GM12891 (cell line): ENCODE measurements at places on chromosomes 6 and 20.

DNA sequence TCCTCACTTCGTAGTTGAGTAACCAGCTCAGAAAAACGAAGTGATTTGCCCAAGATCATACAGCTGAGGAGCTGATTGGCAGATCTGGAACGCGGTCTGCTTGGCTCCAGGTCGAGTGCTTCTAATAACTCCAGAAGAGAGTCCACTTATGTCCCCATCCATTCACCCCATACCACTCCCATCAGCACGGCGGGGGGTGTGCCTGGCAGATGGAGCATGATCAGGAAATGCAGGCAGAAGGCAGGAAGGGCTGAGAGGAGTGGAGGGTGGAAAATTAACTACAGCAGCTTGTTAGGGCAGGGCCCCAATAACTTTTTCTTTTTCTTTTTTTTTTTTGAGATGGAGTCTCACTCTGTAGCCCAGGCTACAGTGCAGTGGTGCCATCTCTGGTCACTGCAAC is 15.0 kb downstream of the FITM2 start:
- DNase-seq: no peak

DNA sequence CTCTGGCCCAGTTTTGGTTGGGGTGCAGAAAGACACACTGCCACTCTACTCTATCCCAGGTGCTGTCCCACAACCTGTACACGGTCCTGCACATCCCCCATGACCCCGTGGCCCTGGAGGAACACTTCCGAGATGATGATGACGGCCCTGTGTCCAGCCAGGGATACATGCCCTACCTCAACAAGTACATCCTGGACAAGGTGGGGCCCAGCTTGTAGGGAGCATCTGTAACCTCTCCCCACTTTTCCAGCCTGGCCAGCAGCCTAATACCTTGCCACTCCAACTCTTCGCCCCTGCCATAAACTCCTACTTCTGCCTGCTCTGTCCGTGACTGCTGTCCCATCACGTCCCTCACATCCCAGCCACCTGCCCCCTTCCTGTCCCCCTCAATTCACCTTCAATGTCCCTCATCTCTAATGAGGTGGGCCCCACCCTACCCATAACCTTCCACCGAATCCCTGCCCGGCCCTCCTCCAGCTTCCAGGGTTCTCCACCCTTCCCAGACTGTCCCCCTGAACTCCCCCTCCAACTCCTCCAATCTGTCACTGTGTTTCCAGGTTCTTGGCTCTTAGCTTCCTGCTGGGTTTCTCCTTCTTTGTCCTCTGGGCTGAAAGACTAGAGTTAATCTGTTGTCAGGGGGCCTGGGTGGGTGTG is 12.1 kb downstream of the DEF6 start:
- no peak for DNase-seq

DNA sequence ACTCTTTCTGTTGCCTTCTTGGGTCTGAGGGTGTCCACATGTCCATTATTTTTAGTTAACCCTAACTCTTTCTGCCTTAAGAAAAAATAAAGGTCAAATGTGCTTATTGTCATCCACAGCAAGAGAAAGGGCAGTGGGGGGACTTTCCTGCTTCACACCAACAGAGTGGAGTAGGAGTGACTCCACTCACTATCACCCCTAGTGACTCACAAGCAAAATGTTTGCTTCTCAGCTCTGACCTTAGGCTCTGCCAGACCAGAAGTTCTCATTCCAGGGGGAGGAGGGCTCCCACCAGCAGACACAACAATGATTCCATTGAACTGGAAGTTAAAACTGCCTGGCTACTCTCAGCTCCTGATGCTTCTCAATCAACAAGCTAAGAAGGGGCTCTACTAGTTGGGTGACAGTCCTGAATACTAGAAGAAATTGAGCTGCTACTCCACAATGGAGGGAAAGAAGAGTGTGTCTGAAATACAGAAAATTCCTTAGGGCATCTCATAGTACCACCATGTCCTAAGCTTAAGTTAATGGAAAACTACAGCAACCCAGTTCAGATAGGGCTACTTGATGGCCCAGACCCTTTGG is 83.9 kb upstream of the AFDN start:
- DNase-seq: no peak

GRCh38 chr20:669573-669972 is 6.0 kb downstream of the SCRT2 start:
- no peak for DNase-seq

GRCh38 chr6:129893640-129894039 is 32.5 kb upstream of the TMEM244 start:
- no peak for DNase-seq

DNA sequence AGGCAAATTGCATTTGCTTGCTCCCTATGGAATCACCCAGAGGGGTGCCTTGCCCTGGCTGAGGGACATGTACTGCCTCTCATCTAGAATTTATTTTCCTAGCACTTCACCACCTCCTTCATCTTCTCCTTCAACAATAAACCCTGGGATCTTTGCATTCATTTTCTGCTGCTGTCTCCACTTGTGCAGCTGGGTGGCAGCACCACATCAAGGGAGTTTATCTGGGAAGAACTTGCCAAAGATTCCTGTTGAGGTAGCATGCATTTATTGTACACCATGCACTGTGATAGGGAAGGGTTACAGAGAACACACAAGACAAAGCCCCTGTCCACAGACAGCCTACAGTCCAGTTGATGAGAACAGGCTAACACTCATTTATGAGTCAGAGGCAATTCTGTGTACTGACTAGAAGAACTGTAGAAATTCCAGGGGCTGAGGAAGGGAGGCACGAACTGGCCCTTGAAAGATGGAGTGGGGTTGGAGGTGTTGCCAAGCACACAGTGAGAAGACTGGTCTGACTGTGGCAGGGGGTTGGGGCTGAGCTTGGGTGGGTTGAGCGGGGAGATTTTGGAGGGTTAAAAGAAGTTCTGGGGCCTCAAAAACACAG is 17.5 kb downstream of the C20orf173 start:
- no peak for DNase-seq

DNA sequence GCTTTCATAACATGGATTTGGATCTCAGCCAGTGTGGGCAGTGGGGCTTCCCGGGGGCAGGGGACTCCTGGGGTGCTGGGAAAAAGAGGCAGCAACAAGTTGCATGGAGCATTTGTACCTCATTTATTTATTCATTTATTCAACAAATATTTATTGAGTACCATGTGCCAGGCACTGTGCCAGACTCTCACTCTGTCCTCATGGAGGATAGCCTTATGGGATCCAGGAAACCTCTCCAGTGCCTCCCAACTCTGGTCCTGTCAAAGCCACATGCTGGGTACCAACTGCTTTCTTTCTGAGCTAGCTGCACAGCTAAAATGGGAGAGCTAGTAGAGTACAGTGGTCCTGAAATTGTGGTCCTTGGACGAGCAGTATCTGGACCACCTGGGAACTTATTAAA is 87.8 kb upstream of the EPB41L1 start:
- no peak for DNase-seq

DNA sequence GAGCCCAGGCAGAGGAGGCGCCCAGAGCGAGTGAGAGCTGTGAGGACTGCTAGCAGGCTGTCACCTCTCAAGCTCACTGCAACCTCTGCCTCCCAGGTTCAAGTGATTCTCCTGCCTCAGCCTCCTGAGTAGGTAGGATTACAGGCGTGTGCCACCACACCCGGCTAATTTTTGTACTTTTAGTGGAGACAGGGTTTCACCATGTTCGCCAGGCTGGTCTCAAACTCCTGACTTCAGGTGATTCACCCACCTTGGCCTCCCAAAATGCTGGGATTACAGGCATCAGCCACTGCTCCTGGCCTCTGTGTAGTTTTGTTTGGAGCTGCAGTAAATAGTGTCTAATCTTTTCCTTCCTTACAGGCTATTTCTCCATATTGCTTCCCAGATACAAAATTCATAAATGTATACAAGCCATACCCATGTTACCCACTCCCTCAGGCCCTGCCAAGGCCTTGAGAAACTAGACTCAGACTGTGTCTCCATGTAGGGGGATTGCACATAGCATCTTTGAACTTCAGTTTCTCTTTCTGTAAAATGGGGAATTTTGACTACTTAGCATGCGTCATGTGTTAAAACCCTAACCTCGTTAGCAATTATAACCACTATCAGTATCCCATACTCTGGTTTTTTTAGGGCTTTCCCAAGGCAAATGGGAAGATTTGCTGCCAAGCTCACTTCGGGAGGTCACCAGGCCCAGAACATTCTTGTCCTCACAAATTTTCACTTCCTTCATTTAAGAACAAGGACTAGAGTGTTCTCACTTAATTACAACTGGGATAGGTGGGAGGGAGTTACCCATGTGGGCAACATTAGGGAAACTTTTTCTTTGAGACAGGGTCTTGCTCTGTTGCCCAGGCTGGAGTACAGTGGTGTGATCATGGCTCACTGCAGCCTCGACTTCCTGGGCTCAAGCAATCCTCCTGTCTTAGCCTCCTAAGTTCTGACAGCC is 67.3 kb upstream of the DDR1 start:
- no peak for DNase-seq

DNA sequence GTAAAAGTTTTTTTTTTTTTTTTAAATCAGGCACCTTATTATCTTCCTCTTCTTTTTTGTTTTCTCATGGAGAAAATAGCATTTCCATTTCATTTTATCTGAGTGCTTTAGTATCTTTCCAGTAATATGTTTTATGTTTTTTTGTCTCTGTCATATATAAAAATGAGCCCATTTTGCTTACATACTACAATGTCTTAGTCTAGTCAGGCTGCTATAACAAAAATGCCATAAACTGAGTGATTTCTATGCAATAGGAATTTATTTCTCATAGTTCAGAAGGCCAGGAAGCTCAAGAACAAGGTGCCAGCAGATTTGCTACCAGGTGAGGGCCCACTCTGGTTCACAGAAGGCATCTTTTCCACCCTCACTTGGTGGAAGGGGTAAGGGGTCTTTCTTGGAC is 35.7 kb upstream of the AIG1 start:
- DNase-seq: no peak

DNA sequence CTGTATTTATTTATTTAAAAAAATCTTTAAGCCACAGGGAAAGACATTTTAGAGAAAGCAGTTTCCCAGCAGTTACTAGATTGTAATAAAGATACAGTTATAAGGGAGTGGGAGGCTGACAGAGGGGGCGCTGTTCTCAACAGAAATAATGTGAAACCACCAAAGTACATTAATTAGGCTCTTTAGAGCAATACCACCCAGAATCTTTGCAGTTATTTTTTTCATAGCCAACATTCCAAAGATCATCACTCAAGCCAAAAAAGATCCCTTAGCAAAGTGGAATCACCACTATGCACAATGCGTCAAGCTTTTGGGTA is 331.3 kb upstream of the DEFB112 start:
- no peak for DNase-seq

DNA sequence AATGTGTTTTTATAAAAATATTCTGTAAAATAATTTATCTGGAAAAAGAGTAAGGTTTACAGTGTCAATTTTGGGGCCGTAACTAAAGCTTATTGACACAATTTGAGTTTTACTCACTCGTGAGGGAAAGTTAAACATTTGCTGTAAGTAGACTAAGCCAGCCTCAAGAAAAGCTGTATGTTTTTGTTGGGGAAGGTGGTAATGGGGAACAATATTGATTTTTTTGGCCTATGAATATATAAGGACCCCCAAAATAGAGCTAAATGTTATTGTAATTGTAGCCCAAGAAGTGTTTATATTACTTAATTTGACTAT is 1.4 kb downstream of the SENP6 start:
- no peak for DNase-seq

GRCh38 chr6:40791004-40791403 is 203.8 kb upstream of the LRFN2 start:
- no peak for DNase-seq

GRCh38 chr6:84280639-84281038 is 53.2 kb upstream of the CEP162 start:
- no peak for DNase-seq

GRCh38 chr6:4613381-4613780 is 162.8 kb upstream of the CDYL start:
- no peak for DNase-seq

DNA sequence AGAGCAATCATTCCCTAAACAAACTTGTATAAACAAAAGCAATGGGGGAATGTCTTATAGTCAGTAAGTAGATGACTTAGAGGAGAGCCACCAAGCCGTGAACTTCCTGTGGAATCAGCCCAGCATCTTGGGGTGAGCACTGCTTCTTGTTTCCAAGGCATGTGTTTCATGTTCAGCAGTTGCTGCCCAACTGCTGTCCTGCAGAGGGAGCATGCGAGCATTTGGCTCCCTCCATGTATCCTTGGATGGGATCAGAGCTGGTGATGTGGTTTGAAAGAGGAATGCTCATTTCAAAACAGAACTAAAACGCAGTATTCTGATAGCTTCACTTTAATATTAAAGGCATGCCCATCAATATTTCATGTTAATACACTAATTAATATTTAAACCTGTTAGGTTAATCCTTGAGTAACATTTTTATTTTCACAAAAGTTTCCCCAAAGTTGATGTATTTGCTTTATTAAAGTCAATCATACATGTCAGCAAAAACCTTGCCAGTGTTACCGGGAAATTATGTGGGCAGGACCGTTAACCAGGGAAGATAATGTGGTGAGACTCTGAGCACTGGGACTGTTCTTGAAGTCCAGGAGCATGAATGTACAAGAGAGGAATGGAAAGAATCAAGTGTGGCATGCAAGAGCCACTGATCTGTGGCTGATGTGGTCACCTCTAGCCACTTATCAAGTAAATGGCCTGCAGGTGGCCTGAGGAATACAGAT is 172.1 kb upstream of the GGTLC1 start:
- no peak for DNase-seq

DNA sequence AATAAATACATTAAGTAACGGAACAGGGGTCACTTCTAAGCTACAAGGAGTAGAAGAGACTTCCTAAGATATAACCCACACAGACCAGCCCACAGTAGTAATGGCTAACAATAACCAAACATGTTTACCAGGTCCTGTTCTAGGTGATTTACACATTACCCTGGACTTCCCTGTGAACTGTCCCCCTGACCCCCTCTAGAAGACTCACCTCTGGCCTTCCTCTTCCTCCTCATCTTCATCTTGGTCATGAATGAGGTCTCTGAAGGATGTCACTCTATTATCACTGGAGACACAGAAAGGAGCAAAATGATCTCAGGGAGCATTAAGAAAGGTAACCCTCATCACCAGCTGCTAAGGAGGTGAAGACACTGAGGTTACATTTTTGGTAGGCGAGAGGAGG is 8.7 kb downstream of the NSFL1C start:
- no peak for DNase-seq

DNA sequence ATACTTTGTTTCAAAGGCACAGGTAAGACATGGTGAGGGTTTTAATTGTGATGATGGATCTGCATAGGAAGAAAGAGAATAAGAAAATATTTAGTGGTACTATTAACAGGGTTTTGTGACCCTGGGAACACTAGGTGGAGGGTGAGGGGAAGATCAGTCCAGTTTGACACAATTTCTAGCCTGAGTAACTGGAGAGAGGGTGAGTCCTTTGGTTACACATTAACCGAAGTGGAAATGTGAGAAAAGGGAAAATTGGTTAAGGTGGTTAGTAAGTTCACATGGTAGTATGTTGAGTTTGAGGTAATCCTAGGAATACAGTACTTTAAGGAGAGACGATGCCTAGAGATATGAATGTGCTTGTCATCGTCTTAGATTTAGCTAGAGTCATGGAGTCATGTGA is 54.8 kb upstream of the POU3F2 start:
- no peak for DNase-seq

GRCh38 chr20:64039293-64040160 is 3.5 kb downstream of the C20orf204 start:
- DNase-seq: no peak

GRCh38 chr6:149563203-149563927 is 2.8 kb upstream of the GINM1 start:
- DNase-seq: no peak

GRCh38 chr6:34045771-34046170 is 100.1 kb downstream of the GRM4 start:
- no peak for DNase-seq
